Kasumi-1 (cell line): ENCODE measurements at places on chromosomes 7 and 10.

GRCh38 chr10:77906951-77907421 lies 19.6 kb downstream of the DLG5 start:
- DNase-seq, result no peak

- DNase-seq, result no peak
Observed at GRCh38 chr7:111931958-111932357, 274.2 kb downstream of the DOCK4 start.

- peak; percentile 83 for DNase-seq
Observed at GRCh38 chr7:20219446-20220292, 2.5 kb upstream of the MACC1 start.

GRCh38 chr10:44958898-44959246 lies 730 bp upstream of the RASSF4 start:
- DNase-seq, result no peak

DNA sequence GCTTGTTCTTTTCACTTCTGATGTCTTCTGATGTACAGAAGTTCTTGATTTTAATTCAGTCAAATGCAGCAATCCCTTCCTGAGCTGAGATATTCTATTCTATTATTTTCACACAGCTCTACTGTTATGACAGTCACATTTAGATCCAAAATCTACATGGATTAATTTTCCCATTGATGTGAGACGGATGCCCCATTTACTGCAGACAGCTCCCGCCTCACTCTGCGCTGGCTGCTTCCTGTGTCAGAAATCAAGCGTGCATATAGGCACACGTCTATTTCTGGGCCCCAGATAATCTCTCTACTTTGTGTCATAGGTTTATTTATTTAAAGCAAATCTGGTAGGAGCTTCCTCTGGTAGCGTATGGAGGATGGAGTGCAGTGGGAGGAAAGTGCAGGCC lies 6.7 kb downstream of the BNIP3 start:
- no peak for DNase-seq

DNA sequence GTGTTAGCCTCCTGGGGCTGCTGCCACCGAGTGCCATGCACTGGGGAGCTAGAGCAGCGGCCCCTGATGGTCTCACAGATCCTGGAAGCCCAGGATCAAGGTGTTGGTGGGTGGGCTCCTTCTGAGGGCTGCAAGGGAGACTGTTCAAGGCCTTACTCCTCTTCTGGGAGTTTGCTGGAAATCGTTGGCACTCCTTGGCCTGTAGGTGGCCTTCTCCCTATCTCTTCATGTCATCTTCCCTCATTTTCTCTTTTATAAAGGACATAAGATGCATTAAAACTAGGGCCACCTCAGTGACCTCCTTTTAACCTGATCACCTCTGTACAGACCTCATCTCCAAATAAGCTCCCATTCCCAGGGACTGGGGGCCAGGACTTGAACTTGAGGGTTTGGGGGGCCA lies 27.0 kb upstream of the ZNF862 start:
- peak; percentile 56 for DNase-seq

- DNase-seq, result no peak
Observed at GRCh38 chr10:122328676-122329075, 45.8 kb upstream of the PLEKHA1 start.

GRCh38 chr7:90654718-90655427 lies 58.8 kb downstream of the CDK14 start:
- no peak for DNase-seq

- no peak for DNase-seq
Observed at GRCh38 chr7:116633131-116633988, 38.6 kb upstream of the MET start.

DNA sequence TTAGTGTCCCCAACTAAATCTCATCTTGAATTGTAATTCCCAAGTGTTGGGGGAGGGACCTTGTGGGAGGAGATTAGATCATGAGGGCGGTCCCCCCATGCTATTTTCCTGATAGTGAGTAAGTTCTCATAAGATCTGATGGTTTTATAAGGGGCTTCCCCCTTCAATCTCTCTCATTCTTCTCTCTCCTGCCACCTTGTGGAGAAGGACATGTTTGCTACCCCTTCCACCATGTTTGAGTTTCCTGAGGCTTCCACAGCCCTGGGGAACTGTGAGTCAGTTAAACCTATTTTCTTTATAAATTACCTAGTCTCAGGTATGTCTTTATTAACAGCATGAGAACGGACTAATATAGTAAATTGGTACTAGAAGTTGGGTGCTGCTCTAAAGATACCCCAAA lies 365.6 kb downstream of the ANKRD7 start:
- peak; percentile 22 for DNase-seq

GRCh38 chr7:129612112-129613015 lies 844 bp downstream of the NRF1 start:
- peak; percentile 69 for DNase-seq
